Suprapubic skin (tissue), 4 donors: ENCODE measurements at places on chromosomes 11 and 22.
A peak's percentile ranks its signal among the peaks of the same experiment; 100 is the strongest.

DNA sequence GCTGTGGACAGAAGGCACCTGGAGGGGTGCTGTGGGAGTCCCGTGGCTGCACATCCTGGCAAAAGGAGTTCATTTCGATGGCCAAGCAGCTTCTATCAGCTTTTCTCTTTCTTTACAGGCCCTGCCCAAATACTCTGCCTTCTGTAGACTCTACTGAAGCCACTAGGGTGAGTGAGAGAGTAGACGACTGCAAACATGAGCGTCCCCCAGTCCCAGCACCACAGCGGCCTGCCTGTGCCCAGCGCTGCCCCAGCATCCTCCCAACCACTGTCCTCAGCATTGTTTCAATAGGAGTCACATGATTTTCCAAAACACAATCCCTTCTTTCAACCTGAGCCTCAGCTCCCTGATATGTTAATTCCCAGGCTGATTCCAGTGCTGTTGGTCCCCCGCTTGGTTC is 110.0 kb downstream of the KIRREL3 start:
- DNase-seq, result no peak

DNA sequence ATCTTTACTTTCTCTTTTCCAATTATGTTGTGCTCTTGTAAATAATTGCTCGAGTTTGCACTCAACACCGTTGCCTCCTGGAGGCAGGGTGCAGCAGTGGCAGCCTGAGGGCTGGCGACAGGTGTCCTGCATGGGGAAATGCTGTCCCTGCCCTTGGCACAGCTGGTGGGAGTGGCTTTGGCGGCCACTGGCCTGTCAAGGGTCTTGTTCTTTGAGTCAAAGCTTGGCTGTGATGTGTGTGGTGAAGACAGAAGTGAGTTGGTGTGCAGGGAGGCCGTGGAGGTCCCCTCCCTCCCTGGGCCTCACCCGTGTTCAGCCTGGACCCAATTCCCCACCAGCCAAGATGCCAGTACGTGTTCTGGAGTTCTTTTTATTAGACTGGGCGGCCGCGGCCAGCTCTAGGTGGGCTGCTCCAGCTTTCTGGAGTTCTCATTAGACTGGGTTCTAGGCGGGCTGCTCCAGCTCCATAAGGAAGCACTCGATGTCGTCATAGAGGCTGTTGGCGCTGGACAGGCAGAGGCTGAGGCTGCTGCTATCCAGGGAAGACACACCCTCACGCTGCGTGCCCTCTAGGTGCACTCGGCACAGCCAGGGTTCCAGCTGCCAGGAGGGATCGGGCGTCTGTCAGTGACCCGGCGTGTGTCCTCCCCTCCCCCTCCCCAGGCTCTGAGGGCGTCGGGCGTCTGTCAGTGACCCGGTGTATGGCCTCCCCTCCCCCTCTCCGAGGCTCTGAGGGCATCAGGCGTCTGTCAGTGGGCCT is 3.4 kb downstream of the IRF7 start:
- DNase-seq, result peak; percentile 73

GRCh38 chr11:1206391-1207271 is 16.2 kb upstream of the MUC5B start:
- DNase-seq, result peak; percentile 77

- no peak for DNase-seq
Measured at GRCh38 chr11:79040348-79040747, 400.5 kb downstream of the TENM4 start.

GRCh38 chr22:44143105-44143474 is 37.6 kb upstream of the PARVG start:
- DNase-seq, result no peak

DNA sequence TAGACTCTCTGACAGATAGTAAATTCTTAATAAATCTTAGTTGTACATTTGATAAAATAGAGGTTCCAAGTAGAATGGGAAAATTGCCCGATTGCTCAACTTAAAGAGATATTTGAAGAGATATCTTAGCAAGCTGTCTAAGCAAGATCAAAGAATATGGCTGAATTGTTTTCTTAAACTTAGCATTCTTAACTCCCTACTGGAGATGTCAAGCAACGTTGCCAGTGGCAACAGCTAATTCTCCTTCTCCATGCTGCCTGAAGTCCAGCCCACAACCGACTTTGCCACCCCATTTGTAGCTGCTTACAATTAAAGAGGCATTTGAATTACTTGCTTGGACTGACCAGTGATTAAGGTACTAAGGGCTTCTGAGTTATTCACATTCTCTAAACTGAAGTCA is 94.4 kb downstream of the FAM181B start:
- DNase-seq, result no peak

DNA sequence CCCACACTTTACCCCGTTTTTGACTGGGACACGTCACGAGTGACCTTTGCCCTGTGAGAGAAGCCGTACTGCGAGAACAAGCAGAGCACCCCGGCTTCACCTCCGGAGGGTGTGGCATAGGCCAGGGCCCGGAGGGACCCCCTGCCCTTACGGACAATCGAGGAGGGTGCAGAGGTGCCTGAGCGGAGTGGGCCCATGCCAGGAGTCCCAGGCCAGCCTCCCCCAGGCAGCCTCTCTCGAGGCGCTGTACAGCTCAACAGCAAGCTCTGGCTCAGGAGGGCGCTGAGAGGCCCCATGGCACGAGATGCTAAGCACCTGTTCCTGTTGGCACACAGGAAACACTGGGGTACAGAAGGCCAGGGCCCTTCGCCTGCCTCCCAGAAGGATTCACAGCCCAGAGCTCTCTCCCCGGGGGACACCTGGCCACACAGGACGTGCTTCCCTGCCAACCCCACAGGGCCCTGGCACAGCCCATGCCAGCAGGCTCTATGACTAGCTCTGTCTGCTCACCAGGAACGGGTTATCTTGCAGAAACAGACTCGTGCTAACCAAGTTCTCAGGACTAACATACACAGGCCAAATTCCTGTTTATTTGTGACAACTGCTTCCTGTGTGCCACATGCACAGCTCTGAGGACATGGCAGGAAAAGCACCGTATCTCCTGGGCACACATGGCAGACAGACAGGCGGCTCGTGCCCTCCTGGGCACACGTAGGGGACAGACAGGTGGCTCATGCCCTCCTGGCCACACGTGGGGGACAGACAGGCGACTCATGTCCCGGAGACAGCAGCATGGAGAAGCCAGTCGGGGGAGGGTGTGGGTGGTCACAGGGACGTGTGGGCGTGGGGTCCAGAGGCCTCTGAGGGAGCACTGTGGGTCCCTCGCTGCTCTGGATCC is 11.6 kb downstream of the TOLLIP start:
- peak; percentile 68 for DNase-seq

- DNase-seq, result no peak
Measured at GRCh38 chr11:8126649-8127289, 42.1 kb downstream of the RIC3 start.

DNA sequence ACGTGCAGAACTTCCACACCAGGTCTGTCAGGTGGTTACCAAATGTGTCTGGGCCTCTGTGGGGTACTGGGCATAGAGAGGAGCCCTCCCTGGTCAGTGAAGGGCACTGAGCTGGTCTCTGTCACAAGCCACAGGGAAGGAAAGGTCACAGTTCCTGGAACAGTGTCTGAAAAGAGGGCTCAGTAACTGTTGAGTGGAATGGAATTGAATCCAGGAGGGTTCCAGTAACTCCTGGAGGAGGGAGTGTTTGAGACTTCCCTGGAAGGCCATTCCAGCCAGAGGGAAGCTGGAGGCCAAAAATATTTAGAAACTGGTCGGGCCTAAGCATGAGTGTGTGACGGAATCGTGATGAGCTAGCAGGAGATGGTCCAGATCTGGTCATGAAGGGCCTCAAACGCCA is 7.9 kb downstream of the ACTN3 start:
- no peak for DNase-seq

DNA sequence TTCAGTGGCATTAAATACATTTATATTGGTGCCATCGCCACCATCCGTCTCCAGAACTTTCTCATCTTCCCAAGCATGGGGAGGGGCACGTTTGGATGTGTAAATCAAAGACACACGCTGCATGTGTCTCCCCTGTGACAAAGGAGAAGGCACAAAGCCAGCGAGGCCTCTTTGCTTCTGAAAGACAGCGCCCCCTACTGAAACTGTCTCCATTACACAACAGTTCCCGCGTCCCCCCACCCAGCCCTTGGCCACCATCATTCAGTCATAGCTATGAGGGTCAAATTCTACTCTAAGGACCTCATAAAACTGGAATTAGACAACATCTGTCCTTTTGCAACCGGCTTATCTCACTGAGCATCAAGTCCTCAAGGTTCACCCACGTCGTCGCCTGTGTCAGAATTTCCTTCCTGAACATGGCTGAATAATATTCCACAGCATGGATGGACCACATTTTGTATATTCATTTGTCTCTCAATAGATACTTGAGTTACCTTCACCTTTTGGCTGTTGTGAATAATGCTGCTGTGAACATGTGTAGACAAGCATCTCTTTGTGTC is 64.8 kb downstream of the IGF2 start:
- DNase-seq, result no peak

- DNase-seq, result no peak
Measured at GRCh38 chr11:31325160-31325559, 44.4 kb downstream of the DCDC1 start.

DNA sequence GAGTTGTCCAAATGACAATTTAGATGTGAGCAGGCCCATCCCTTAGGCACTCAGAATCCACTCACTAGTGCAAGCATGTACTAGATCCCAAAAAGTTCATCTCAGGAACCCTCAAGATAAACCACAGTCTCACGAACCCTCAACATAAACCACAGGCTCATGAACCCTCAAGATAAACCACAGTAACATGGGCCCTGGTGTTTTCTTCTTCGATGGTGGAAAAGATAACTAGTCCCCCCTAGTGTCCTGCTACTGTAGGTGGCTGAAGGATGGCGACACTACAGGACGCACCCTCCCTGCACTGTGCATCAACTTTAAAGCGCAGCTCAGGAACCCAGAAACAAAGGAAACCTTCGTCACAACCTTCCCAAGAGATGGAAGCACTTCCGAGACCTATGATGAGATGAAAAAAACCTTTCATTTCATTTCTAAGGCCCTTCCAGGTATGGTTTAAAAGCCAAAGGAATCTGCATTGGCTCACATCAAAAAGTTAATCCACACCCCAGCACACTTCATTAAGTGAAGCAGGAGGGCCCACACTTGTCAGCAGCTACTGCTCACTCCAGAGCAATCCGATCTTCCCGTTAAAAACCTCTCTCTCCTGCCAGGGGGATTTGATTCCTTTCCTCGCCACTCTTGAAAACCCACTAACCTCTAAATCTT is 2.4 kb downstream of the LARGE1 start:
- no peak for DNase-seq

GRCh38 chr11:9138612-9139579 is 47.5 kb upstream of the SCUBE2 start:
- no peak for DNase-seq

GRCh38 chr11:12535321-12535720 is 138.9 kb upstream of the TEAD1 start:
- DNase-seq, result no peak
